ENCODE measurements at places on chromosomes 1 and 21.

DNA sequence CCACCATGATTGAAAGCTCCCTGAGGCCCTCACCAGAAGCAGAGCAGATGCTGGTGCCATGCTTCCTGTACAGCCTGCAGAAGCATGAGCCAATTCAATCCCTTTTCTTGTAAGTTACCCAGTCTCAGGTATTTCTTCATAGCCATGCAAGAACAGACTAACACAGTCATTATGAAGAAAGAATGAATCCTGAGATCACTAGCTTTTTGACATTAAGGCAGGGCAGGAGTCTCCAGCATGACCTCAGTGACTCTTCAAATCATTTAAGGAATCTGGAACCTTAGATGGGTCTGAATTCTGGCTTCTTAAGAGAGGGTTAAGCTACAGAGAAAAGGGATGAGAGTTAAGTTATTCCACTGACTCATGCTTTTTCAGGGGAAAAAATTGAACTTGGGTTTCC lies 79.0 kb downstream of the PTPN14 start:
- DNase-seq, result no peak

DNA sequence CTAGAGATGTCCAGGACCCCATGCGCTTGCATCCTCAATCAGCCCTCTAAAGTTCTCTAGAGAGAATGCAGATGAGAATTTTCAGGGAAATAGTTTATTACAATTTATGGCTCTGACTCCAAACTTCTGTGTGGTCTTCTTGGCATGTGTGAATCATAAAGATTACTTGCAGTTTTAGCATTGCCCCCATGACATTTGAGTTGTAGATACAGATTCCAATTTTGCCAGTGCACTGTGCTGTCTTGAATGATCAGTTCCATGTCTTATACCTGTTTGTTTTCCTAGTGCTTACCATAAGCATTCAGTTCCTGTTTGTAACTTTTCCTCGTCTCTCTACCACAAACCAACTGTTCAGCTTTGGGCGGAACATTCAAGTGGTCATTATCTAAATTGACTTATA lies 4.8 kb downstream of the KRTAP21-3 start:
- no peak for DNase-seq

- DNase-seq, result no peak
Measured at GRCh38 chr1:185912504-185912903, 178.3 kb downstream of the HMCN1 start.

DNA sequence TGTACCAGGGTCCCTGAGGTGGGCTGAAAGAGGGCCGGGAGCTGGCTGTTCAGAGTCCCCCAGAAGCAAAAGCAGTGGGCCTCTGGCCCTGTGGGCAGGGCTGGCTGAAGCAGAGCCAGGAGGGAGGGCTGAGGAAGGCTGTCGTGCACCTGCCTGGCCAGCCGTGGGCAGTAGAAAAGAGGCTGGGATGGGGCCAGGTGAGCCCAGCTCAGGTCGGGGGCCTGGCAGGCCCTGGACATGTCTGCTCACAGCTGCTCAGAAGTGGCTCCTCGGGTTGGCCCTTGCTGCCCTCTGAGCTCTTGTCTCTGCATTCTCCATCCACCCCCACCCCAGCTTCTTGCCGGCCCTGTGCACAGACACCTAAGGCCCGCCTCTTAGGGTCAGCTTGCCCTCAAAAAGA lies 60.0 kb downstream of the TCP10L start:
- no peak for DNase-seq

GRCh38 chr1:52679048-52679447 lies 19.1 kb downstream of the COA7 start:
- no peak for DNase-seq

DNA sequence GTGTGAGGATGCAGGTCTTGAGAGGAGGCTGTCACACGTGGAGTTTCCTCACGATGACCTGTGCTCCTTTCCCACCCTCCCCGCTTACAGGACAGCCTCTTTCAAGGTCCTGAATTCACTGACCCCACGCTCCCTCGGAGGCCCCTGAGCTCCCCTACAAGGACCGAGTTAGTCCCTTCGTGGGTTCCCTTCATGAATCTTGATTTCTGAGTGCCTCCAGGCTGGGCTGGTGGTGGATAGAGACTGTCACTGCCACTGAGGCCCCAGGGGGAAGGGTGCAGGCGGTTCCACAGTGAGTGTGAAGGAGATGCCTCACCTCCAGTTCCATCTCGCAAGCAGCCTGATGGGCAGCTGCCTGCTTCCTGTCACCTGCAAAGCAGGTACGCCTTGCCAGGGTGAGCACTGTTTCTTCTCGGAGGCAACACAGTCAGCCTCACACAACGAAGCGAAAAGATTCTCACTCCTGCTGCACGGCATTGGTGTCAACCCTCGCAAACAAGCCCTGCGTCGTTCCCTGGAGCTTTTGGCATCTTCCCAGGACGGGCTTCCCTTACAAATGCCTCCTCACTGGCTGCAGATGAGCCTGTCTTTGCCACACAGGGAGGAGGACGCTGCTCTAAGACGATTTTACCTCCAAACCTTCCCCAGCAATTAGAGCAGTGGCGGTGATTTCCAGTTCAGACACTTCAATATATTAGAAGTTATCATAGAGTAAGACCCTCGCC lies 26.7 kb upstream of the PCP4 start:
- DNase-seq, result no peak

DNA sequence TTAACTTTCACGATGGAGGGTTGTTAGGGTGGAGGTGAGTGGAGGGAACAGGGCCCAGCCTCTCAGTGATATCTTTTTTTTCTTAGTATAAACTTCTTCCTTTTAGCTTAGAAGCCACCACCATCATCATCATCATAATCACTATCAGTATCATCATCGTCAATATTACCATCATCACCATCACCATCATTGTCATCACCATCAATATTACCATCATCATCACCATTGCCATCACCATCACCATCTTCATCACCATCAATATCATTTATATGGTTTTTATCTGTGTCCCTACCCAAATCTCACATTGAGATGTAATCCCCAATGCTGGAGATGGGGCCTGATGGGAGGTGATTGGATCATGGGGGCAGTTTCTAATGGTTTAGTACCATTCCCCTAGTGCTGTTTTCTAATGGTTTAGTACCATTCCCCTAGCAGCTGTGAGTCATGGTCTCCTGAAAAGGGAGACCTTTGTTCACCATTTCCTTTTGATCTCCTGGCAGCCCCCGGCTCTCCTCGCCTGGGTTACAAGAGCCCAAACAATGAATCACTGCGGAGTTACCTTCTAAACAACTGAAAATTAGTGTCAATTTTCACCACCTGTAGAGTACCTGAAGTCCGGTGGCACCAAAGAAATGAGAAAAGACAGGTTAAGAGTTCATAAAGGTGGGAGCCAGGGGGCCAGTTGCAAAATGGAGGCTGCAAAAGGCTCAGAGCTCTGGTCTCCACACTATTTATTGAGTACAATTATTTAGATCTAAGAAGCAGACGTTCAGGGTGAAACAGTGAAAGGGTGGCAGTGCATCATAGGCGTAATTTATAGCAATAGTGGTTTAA lies 3.1 kb upstream of the PLA2G2E start:
- peak; percentile 70 for DNase-seq

DNA sequence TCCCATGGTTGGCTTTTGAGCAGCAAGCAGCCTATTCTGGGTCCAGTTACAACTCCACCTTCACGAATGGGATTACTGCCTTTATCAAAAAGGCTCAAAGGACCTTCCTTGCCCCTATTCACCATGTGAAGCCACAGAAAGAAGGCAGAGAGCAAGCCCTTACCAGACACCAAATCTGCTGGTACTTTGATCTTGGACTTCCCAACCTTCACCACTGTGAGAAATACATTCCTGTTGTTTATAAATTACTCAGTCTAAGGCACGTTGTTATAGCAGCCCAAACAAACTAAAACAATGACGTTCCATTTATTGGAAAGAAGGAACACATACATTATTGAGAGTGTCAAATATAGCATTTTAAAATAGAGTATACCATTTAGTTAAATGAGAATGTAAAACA lies 1557.9 kb downstream of the PLA2G4A start:
- no peak for DNase-seq

DNA sequence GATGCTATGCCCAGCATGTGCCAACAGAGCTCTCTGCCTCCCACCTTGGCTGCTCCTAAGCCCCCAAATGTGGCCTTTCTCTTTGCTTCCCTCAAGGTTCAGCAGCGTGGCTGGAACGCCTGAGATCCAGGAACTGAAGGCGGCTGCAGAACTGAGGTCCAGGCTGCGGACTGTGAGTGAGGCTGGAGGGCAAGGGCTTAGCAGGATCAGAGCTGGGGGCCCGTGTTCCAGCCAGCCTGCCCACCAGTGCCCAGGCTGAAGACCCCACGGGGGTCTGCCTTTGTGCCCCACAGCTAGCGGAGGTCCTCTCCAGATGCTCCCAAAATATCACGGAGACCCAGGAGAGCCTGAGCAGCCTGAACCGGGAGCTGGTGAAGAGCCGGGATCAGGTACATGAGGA lies 14.6 kb downstream of the IKBKE start:
- no peak for DNase-seq

DNA sequence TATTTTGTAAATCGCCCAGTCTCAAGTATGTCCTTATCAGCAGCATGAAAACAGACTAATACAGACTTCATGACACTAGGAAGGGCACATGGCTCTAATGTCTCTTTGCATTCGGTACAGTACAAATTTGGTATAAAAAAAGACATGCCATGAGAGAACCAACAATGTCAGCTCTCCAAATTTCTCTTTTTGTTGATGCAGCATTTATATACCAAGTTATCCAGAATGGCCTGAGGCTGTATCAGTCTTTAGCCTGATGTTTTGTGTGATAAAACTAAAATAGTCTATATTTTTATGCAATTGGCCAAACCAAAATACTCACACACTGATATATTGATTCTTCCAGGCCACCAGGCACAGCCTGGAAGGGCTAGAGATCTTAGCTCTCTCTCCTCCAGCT lies 124.3 kb upstream of the SAMSN1 start:
- no peak for DNase-seq

- no peak for DNase-seq
Measured at GRCh38 chr1:192668409-192668983, 32.5 kb downstream of the RGS13 start.

GRCh38 chr1:109256971-109257681 lies 7.8 kb downstream of the CELSR2 start:
- DNase-seq, result no peak

DNA sequence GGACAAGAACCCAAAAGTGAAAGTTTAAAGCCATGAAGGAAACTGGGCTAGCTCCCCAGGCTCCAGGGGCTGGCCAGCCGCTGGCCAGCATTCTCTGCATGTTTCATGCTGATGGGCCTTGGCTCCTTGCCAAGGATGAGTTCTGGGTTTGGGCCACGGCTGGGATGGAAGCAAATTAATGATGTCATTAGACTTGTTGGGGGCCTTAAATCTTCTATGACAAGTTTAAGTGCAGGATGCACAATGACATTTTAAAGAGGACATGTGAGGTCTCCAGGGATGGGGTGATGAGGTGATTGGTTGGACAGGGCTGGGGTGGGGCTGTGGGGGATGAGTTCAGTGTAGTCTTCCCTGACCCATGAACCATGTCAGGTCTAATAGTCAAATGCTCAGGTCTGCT lies 199.6 kb downstream of the TRABD2B start:
- DNase-seq, result no peak

DNA sequence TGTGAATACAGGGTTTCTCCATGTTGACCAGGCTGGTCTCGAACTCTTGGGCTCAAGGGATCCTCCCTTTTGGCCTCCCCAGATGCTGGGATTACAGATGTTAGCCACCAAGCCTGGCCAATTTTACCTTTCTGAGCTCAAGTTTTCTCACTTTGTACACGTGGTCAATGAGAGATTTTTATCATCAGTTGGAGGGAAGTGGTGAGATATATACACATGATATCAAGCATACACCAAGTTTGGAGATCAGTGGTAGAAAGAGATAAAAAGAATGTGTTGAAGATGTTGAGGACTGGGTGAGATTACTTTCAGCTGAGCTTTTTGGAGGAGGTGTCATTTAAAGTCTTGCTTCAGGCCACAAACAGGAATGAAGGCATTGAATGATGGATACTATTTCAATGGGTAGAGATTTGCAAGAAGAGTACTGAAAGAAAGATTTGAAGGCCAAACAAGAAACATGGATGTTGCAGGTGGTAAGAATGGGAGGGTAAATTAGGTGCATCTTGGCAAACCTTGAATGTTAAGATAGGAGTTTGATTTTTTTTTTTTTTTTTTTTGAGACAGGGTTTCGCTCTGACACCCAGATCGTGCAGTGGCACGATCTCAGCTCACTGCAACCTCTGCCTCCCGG lies 3.0 kb upstream of the SESN2 start:
- DNase-seq, result no peak

- DNase-seq, result peak; percentile 96
Measured at GRCh38 chr1:84853741-84854721, 39.0 kb downstream of the LPAR3 start.

- no peak for DNase-seq
Measured at GRCh38 chr1:202014915-202015661, 4.7 kb downstream of the ELF3 start.

DNA sequence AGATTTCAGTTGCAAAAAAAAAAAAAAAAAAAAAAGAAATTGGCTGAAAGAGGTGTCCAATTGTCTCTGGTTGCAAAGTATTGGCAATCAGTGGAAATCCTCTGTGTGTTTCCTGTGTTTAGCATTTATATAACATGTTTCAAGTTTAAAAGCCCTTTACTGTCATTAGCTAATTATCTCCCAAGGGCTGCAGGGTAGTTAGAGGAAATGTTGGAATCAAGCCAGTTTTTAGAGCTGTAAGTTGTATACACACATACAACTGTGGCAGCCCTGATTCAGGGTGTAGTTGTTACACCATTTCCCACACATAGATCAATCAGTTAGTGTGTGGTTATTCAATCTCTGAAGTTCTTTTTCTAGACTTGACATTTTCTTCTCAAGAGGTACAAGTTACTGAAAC lies 8.9 kb upstream of the ZNF326 start:
- DNase-seq, result peak; percentile 5

GRCh38 chr1:227780101-227781044 lies 35.1 kb upstream of the PRSS38 start:
- no peak for DNase-seq

- peak; percentile 81 for DNase-seq
Measured at GRCh38 chr1:151024540-151025146, 11.7 kb upstream of the BNIPL start.

- DNase-seq, result no peak
Measured at GRCh38 chr1:233569636-233570035, 44.3 kb upstream of the KCNK1 start.

- no peak for DNase-seq
Measured at GRCh38 chr1:22379566-22379965, 72.1 kb upstream of the ZBTB40 start.

DNA sequence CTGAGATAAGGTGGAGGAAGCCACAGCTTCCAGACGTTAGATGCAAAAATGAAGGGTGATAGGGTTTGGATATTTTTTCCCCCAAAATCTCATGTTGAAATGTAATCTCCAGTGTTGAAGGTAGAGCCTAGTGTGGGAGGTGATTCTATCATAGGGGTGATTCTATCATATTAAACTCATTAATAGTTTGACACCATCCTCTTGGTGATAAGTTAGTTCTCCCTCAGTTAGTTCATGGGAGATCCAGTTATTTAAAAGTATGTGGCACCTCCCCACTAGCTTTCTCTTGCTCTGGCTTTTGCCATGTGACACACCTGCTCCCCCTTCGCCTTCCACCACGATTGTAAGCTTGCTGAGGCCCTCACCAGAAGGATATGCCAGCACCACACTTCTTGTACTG lies 8.3 kb upstream of the TBCE start:
- no peak for DNase-seq

Measured in lung microvascular endothelial cell (primary cell).